ENCODE measurements at places on chromosomes 3 and 15. TPM values are rescaled to one million over a fixed set of nuclear protein-coding genes. Genes with fewer than 3 reads are reported as not detected.

TRANK1 gene
- total RNA-seq = 3.8 TPM

DNA sequence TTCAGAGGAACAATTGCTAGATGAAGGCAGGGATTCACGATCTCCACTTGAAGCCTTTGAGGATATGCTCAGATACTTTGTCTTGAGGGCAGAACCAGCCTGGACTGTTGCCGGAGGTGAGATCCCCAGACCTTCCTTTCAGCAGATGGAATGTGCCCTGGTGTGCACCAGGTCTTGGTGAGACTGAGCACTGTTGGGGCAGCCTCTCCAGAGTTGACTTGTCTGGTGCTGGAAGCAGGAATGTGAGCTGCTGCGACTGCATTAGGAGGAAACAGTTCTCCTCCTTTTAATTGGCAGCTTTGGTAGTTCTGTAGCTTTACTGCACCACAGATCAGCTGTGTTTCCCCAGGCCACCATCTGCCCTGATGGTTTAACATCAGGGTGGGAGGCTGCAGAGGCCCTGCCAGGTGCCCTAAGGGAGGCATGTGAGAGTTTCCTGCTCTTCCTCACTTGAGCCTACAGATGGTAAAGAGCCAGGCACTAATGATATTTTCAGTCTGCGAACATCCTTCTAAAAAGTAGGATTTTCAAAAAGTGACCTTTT is 58.5 kb downstream of the CTDSPL start:
- DNase-seq = no peak

DNA sequence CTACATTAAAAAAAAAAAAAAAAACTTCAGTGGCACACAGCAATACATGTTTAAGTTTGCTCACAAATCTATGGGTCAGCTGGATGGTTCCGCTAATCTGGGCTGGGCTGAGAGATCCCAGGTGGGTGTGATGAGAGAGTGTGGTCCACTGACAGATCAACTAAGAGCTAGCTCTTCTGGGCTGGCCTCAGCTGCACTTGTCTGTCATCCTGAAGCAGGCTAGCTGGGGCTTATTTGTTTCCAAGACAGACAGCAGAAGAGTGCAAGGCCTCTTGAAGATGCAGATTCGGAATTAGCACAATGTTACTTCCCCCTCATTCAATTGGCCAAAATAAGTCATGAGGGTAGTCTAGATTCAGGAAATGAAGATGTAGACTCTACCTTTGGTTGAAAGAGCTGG is 56.5 kb downstream of the SIDT1 start:
- no peak for DNase-seq

GRCh38 chr3:98680723-98681122 is 82.4 kb upstream of the ST3GAL6 start:
- DNase-seq = peak; percentile 88

- no peak for DNase-seq
Observed at GRCh38 chr3:129003578-129004112, 2.5 kb downstream of the EFCC1 start.

VWA5B2 gene
- 0.72 TPM for total RNA-seq

PATL2 gene
- not detected for total RNA-seq

DNA sequence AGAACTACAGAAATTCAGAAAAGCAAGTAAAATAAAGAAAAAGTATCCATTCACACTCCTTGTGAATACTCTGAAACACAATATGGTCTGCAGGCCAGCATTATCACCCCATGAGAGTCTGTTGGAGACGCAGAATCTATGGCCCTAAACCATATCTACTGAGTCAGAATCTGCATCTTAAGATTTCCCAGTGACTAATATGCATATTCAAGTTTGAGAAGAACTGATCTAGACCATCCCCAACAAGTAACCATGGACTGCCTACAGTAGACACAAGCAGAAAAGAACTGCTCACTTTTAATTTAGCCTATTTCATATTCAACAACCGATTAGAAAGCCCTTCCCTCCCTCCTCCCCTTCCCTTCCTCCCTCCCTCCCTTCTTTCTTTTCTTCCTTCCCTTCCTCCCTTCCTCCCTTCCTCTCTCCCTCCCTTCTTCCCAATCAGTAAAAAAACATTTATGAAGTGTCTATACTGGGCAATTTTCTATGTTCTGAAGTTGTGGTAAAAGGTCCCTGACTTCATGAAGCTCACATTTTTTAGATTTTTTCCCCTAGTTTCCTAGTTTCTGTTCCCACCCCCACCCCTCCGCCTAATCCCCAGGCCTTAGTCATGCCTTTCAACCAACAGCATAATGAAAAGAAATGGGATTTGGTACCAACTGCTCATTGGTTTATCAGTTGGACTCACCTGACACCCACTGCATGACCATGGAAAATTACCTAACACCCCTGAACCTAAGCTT is 125.2 kb downstream of the CNTN3 start:
- no peak for DNase-seq

- no peak for DNase-seq
Observed at GRCh38 chr3:105427332-105427731, 60.6 kb downstream of the ALCAM start.

Measured in A172 (cell line).